ENCODE measurements at places on chromosomes 1 and 21.

DNA sequence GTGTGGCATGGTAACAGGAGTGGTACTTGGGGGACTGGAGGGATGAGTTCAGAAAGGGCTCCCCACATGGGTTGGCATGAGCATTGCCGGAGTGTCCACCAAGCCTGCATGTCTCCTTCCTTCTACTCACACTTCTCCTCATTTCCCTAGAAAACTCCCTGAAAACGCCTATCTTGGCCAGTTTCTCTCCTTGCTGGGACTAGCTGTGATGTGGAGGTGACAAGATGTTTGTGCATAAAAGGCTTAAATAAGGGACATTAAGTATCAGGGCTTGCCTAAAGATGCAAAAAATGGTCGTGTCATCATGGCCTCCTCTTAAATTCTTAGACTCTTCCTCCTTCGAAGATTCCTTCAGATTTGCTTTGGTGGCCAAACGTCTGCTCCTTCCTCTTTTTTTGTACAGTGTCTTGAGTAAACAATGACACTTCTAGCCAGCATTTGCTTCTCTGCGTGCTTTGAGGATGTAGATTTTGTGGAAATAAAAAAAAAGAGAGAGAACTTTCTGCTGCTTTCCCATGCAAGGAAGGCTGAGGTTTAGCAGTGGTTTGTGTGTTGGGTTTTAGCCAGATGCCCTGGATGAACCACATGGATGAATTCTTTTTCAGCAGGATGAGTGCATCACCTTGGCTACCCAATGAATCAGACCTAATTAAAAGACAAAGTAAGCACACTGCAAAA lies 239.1 kb upstream of the IRF2BP2 start:
- DNase-seq = peak; percentile 55

DNA sequence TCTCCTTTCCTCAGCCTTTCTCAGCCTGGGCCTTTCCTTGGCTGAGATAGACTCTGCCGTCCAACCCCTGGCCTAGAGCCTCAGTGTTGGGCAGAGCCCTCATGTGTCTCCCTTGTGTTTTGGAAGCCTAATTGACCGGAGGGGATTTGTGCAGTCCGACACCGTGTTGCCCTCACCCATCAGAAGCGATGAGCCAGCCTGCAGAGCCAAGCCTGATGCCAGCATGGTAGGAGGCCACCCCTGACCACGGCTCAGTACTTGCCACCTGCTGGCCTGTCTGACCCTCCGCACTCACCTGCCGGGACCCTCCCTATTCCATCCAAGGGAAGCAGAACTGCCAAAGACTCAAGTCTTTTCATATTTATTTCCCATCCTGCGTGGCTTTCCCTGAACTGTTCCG lies 9.3 kb upstream of the SFN start:
- DNase-seq = no peak

GRCh38 chr1:236890152-236891056 lies 95.3 kb downstream of the MTR start:
- DNase-seq = no peak

- DNase-seq = peak; percentile 27
Measured at GRCh38 chr1:194055536-194055935, 869.1 kb upstream of the B3GALT2 start.

GRCh38 chr1:16155537-16156410 lies at the start of gene EPHA2:
TSS of gene EPHA2 (minus strand) at chr1:16156069. CDS start at chr1:16155932, 137 bp downstream.
- peak; percentile 58 for DNase-seq

- DNase-seq = no peak
Measured at GRCh38 chr1:36352910-36353878, 29.7 kb upstream of the EVA1B start.

- DNase-seq = no peak
Measured at GRCh38 chr1:246591958-246592357, 25.7 kb downstream of the CNST start.

GRCh38 chr21:39050841-39051587 lies 132.2 kb downstream of the PSMG1 start:
- DNase-seq = no peak

DNA sequence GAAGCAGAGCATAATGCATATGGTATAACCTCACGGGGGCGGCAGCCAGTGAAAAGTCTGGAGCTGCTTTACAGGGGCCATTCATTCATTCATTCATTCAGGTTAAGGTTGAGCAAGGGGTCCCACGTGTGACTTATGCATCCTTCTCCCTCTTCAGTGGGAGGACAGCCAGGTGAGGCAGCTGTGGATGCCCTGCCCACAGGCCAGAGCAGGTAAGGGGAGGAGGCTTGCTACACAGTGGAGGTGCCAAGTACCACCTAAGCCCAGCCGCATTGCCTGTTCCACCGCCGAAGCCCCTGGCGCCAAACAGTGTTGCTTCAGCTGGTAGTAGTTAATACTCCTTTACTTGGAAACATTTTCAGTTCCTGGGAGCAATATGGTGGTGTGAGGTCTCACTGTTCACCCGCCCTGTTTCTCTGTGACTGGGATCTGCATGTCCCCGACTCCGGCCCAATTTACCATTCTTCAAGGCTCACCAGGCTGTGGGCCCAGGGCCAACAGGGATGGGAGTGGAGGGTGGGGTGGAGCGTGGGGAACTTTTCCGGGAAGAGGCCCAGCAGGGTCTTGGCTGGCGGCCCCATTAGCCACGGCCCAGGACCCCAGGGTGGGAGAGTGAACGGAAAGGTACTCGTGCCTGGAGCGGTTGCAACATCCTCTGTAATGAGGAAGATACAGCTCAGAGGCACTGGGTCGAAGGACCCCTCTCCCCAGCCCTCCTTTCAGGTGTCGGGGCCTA lies 722 bp upstream of the PODN start:
- no peak for DNase-seq

- no peak for DNase-seq
Measured at GRCh38 chr1:119874186-119874585, 22.1 kb downstream of the ADAM30 start.

DNA sequence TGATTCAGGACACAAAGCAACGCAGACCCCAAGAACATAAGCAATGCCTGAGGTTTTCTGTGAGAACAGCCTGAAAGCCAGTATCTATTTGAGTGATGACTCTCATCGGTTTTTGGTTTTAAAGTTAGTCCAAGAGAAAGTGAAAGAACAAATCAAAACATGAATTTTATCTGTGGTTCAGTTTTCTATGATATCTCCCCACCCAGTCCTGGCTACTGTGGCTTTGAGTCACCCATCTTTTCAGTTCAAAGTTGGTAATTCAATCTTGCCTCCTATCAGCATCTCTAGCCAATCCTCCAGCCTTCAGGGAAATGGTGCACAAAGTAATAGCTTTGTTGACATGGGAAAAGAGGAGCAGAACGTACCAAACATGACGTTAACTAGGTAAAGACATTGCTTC lies 40.5 kb upstream of the KRTAP19-8 start:
- no peak for DNase-seq

DNA sequence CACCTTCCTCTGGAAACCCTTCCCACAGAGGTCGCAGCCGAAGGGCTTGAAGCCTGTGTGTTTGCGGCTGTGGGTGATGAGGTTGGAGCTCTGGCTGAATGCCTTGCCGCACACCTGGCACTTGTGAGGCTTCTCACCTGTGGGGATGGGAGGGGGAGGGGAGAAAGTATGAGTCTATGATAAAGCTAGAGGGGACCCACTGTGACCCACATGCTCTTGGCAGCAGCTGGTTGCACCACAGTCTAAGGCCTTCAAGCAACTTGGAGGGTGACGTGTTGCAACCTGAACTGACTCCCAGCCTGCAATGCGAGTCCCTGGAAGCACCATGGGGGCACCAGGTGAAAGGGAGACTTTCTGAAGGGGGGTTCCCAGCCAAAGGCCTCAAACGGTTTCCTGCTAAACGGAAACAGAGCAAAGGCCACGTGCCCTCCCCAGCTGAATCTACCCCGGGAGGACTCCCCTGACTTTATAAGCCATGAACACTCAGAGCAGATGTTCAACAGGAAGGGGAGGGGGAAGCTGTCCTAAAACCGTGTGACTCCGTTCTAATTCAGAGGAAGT lies 10.6 kb downstream of the GFI1 start:
- no peak for DNase-seq

DNA sequence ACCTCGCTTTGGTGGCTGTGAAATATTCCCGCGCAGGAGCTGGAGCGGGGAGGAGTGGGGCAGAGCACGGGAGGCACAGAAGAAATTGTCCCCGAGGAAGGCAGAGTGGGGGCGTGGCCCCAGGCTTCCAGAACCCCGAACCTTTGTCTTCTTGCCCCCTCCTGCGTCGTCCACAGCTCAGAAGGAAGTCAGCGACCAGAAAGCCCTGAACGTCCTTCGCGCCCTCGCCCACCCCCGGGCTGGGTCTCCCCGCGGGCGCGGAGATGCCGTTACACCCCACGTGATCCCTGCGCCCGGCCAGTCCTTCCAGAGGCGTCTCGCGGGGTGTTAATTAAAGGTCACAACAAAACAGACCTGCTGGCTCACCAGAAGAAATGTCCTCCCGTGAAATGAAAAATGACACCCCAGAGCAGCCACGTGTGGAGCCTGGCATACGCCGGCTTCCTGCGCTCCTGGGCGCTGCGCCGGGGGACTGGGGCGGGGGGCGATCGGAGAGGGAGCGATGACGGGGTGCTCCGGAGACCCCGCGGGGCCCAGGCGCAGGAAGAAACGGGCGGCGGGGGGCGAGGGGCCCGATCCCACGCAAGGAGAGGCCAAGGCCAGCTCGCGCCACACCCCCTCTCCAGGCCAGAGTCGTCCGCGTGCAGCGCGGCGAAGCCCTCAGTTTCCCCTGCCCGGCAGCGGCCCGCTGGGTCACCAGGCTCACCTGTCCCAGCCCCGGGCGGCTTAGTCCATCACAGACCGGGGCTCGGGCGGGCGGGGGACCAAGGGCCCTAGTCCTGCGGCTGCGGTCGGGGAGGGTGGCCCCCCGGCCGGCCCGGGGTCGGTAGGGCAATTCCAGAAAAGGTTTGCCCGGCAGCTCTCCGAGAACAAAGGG lies 995 bp upstream of the KIF26B start:
- DNase-seq = no peak

GRCh38 chr1:236058141-236058934 lies 6.6 kb downstream of the NID1 start:
- no peak for DNase-seq

- DNase-seq = no peak
Measured at GRCh38 chr21:43585514-43585913, 73.8 kb downstream of the HSF2BP start.

- DNase-seq = no peak
Measured at GRCh38 chr1:54156201-54156600, 3.4 kb upstream of the CDCP2 start.

DNA sequence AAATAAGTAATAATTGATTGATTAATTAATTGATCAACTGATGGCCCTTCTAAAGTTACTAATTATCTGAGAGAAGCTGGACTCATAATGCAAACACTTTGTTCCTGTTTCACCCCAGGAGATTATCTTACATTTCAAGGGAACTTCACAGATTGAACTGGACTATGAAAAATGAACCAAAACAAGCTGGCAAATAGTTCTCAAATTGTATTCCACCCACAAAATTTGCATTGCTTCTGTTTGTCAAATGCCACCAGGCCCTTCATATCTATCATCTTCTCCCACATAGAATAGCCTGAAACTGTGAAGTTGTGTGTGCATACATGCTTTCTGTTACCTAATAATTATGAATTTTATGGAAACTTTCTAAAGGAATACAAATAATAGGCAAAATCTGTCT lies 104.0 kb downstream of the ZNF281 start:
- DNase-seq = no peak

DNA sequence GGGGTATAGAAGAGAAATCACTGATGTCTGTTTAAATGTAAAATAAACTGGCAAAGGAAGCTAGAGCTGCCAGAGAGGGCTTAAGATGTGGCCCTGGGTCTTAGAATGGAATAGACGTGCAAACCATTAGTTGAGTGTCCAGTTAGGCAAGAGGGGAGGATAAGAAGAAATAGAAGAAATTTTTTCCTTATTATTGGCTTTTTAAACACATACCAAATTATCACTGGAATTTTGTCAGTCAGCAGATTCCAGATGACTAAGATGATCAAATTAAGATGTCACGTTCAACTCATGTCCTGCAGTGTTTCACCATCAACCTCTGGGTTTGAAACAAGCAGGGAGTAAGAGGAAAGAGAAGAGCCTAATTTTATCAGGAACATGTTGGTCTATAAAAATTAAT lies 71.6 kb upstream of the C1orf21 start:
- DNase-seq = no peak

DNA sequence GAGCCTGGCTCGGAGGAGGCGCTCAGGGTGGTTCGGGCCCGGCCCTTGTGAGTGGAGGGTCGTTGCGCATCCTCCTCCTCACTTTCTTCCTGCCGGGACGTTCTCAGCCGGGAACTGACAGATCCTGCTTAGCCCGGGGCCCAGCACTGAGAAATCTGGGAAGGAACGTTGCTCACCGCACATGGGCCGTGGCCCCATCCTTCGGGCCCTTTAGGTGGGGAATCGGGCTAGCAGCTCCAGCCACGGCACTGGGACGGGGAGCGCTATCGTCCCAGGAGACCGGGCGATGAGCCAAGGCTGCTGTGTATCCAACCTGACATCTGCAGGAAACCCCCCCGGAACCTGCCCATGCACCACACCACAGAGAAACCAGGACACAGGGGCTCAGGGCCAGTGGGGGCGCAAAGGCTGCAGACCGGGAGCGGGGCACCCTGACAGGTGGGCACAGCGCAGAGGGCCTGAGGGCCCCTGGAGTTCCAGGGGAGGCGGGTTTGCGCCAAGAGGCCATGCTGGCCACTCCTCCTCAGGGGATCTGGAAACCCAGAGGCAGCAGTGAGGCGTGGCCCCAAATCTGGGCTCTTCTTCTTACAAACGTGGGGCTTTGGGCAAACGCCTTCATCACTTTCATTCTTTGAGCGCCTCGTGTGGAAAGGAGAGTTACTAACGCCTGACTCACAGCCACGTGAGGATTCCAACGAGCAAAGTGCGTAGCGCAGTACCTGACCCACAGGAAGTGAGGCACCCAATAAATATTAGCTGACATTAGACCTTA lies at the start of gene SH2D5:
SH2D5 (minus strand) TSS at position 116 of the 772 bp plus-strand sequence. CDS start 4,659 bp downstream, outside the sequence.
- DNase-seq = peak; percentile 38

DNA sequence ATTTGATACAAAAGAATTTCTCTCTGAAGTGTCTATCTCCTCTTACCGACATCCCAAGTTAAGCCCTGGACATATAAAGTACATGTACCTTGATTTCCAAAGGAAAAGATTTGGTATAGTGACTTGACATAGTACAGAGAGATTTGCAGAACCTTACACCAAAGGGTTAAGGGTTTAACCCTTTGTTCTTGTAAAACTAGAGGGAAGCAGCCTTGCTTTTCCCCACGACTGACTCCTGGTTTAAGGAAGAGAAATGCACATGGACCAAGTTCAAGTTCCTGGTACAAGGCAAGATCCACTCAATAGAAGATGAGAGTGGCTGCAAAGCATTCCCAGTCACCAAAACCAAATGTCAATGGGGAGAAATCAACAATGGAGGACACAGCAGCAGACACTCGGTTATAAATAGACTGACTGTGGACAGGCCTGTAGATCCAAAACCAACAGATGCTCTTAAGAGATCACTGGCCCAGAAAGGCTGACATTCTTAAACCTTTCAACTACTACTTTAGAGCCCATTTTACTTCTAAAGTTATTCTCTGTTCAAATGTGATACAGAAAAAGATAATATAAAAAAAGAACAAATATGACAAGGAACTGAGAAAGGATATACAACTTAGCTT lies 69.4 kb downstream of the PUM1 start:
- no peak for DNase-seq

DNA sequence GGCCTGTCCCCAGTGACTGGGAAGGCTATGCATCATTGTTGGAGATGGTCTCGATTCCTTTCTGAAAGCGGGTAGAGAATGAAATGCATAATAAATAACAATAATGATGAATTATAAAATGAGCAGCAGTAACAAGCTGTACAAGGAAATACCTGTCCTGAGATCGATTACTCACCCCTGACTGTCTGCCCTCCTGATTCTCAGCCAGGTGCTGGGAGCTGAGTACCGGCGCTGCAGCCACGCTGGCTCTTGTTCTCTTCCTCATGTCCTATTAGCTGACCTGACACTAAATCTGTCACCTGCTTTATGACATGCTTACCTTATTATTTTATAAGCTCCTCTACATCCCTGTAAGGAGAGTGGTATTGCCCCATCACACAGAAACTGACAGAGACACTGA lies 3.4 kb downstream of the AGPAT3 start:
- no peak for DNase-seq

Measured in globus pallidus (tissue), 1 donor.